T follicular helper cell (primary cell): ENCODE measurements at places on chromosomes 12 and 14.

- no peak for DNase-seq
Measured at GRCh38 chr14:77157740-77158139, 16.1 kb upstream of the ZDHHC22 start.

DNA sequence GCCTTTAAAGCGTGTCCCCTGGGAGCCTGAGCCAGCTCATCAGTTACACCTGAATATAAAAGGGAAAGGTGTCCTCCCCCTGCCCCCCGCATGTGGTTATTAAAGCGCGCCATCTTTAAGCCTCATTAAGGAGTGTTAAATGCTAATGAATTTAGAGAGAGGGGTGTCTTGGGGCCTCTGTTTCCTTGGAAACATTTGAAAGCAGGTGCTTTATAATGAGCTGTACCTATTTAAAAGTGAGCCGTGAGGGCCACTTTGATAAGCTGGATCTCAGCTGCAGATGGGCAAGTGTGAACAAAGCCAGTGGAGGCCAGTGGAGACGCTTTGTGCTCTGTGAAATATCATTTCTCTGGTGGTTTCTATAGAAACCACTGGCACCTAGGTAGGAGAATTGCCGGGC lies 84.0 kb downstream of the BEGAIN start:
- DNase-seq, result no peak

- DNase-seq, result no peak
Measured at GRCh38 chr14:24708684-24709083, 74.7 kb upstream of the GZMB start.

GRCh38 chr12:232731-233614 lies 19.0 kb upstream of the SLC6A12 start:
- no peak for DNase-seq

DNA sequence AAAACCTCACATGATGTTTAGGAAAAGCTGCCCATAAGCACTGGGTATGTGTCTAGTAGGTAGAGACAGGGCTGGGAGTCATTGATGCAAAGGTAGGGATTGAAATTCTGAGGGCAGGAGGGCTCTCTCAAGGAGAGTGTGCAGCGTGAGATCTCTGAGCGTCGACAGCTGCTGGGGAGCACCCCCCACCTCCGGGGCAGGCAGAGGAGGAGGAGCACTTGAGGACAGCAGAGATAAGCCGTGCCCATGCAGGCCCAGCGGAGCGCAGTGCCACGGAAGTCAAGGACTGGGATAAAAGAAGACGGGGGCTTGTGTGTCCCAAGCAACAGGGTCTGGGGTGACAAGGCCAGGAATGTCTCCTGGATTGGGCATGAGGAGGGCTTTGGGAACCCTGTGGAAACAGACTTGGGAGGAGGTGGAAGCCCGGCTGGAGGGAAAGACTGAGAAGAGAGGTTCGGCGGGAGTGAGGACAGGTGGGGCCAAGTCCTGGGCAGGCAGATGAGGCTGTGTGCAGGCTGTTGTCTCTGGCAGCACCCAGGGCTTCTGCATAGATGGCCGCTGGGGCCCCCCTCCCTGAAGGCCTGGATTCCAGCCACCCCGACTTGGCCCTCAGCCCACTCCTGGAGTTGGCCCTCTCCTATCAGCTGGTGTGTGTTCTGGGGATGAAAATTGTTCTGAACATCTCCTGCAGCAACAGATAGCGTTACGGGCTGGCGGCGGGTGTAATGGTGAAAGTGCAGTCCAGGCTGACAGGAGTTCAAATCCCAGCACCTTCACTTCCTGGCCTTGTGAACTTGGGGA lies 1.9 kb downstream of the CACNA2D4 start:
- DNase-seq, result no peak

- DNase-seq, result no peak
Measured at GRCh38 chr14:60227291-60227690, 21.7 kb upstream of the PPM1A start.

DNA sequence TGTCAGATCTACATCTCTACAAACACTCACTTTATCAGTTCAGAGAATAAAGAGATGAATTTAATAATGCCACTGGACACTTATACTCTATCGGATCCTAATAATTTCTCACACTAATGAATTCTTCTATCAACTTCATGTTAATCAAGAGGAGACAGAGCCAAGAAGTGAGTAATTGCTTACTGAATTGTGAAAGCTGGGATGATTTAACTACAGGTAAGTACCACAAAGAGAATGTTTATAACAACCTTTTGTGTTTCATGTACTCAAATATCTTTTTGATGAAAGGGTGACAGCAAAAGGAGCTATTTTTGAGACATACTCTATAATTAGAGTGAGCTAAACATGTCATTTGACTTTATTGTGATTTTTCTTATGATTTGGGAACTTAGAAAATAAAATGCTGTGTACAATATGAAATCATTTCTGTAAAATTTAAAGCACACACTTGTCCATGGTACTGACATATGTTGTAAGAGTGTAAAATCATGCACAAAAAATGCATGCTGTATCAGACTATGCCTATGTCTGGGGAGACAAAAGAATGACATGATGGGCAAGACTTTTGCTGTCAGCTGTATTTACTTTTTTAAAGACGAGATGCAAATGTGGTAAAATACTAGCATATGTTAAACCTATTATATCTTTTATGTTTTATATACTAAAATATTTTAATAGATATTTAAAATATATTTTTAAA lies 361.2 kb downstream of the CCER1 start:
- DNase-seq, result no peak

DNA sequence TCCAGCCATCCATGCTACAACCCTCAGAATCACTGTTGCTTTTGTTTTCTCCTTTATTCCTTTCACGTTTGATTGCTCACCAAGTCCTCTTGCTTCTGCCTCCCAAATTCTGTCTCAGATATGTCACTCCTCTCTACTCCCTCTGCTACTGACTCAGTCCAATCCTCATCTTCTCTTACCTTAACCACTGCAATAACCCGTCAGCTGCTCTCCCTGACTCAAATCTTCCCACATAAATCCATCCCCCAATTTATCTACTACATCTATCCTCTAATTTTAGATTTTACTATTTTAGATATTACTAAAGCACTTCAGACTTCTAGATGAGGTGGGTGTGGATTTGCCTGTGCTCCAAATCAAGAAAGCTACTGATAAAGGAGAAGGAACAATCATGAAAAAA lies 23.2 kb downstream of the EIF2B2 start:
- no peak for DNase-seq

DNA sequence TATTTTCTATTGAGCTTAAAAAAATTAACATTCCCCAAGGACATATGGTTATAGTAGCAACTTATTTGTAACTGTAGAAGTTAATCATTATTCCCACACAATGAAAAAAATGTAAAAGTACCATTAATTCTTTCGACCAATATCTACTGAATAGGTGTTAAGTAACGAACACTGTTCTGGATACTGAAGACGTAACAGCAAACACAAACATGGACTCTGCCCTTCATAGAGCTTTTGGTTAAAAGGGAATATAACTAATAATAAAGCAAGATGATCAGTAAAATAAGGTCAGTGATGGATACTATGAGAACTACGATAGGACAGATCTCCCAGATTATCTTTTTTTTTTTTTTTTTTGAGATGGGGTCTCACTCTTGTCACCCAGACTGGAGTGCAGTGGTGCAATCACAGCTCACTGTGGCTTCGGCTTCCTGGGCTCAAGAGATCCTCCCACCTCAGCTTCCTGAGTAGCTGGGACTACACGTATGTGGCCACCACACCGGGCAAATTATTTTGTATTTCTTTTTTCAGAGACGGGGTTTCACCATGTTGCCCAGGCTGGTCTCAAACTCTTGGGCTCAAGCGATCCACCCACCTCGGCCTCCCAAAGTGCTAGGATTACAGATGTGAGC lies 93.9 kb downstream of the PAWR start:
- no peak for DNase-seq

- no peak for DNase-seq
Measured at GRCh38 chr12:101826766-101827368, 3.9 kb downstream of the GNPTAB start.

- no peak for DNase-seq
Measured at GRCh38 chr14:42368234-42368633, 761.6 kb downstream of the LRFN5 start.

DNA sequence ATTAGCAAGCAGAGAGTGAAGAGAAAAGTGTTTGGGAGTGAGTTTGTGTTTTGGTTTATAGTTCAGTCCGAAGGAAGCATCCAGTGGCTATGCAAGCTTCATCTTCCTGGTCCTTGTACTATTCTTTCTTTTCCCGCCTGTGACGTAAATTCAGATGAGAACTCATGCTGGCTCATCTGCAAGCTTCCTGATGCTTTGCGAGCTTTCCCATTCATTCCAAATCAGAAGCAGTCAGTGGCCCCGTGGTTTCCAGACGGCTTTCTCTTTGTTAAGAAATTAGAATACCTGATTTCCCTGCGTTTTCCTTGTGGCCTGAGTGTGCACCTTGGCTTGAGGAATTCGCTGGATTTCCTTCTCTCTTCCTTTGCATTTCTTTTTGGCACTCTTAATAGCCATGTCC lies 89.5 kb downstream of the TESC start:
- DNase-seq, result no peak

DNA sequence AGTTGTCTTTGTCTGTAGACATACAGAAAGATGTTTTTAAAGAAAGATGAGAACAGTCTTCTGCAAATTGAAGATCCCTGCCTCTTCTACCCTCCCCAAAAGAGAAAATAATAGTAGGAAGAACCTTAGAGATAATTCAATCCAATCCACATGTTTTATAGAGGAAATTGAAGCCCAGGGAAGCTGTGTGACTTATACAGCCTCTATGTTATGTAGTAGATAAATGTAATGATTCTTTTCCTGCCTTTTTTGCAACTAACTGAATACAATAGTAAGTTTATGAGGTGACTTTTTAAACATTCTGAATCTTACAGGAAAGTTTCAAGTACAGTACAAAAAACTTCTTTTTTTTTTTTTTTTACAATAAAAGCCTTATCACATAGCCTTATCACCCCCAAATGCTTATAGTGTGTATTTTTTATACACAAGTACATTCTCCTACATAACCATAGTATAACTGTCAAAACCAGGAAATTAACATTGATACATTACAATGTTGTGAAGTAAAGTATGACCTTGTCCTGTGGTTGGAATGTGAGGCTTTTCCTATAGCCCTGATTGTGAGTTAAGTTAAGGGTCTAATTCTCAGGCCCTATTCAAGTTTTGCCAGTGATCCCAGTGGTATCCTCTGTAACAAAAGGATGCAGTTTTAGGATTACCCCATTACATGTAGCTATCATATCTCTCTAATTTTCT lies 94.4 kb downstream of the FIGNL2 start:
- DNase-seq, result no peak

DNA sequence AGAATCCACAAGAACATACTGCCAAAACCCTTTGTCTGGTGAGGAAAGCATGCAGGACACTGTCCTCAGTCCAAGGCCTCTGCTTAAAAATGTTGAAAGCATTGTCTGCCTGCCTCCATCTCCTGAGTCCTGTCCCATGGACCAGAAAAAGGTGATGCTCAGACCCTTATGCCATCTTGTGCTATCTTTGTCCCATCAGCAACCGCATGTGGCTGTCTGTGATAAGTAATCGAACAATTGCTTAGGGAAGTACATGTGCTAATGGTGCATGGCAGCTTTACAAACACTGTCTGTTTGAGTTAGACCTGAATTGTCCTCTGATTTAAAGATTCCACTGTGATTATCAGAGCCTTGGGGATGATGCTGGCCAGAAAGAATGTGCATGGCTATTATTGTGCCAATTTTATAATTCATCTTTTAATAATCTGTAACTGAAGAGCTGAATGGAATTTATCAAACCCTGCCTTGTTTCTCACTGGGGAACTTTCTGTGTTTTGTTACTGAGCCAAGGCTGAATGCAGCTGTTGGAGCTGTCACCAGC lies 177.5 kb downstream of the DACT1 start:
- no peak for DNase-seq

DNA sequence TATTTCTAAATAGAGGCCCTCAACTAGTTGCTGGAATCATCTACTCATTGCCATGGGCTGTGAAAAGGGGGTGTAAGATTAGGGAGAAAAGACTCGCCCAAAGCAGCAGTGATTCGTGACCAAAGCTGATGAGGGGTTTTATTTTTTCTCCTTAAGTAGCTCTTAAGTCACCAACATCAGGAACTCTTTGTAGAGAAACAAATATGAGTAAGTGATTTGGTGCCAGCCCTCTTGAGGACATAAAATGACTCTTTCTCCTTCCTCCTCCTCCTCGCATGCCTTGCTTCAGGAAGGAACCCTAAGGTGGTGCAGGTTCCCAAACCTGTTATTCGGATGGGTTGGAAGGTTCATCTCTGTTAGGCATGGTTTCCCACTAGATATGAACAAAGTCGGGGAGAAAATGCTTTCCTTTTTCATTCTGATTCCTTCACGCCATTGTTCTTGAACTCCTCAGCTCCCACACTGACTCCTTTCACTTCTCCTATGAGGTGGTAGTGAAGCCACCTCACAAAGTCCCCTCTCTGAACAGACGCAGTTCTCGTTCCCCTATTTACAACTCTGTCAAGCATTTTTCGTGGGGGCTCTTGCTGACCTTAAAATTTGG lies 113.4 kb downstream of the ETV6 start:
- DNase-seq, result no peak

- no peak for DNase-seq
Measured at GRCh38 chr14:98835051-98835824, 436.8 kb downstream of the BCL11B start.

DNA sequence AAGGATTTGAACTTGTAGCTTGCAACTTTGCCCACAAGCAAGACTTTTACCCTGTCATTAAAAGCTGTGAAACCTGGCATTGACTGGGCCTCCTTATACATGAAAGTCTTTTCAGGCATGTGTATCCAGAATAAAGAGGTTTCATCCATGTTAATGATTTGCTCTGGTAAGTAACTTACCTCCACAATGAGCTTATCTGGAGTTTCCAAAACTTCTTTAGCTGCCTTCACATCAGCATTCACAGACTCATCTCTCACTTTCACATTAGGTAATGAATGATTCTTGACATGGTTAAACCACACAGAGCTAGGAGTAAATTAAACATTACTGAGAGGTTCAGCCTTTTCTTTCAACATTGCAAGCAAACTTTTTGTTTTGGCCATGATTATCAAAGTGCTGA lies 234.4 kb upstream of the CLEC14A start:
- no peak for DNase-seq

- no peak for DNase-seq
Measured at GRCh38 chr12:614411-614970, 48.8 kb downstream of the NINJ2 start.
